ENCODE measurements at places on chromosomes 3 and 15. TPM values are rescaled to one million over a fixed set of nuclear protein-coding genes. Genes with fewer than 3 reads are reported as not detected.

GRCh38 chr3:185924375-185924774 lies 13.4 kb downstream of the TRA2B start:
- peaks cover 38% of the 10 kb centered on the region for H3K4me1 ChIP-seq
- H3K27me3 ChIP-seq: no peaks in the 10 kb centered on the region
- H3K27ac ChIP-seq: no peak overlapping the region
- no peak overlapping the region for H3K4me3 ChIP-seq
- DNase-seq: no peak

DNA sequence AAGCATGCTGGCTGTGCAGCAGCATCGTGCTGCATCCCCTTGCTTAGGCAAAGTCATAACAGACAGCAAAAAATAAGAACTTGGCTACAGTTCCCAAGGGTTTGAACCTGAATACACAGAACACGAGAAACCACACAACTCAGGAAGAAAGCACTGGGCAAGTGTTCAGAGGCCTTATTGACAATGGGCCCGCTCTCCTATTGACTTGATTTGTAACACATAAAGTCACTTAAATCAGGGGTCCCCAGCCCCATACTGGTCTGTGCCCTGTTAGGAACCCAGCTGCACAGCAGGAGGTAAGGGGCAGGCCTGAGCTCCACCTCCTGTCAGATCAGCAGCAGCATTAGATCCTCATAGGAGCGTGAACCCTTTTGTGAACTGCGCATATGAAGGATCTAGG lies 145.1 kb downstream of the LSAMP start:
- no peak overlapping the region for H3K4me3 ChIP-seq
- no peaks in the 10 kb centered on the region for H3K4me1 ChIP-seq

GRCh38 chr15:91975241-91975978 lies 121.9 kb downstream of the SLCO3A1 start:
- H3K4me3 ChIP-seq: no peak overlapping the region
- H3K4me1 ChIP-seq: peaks cover 6% of the 10 kb centered on the region
- no peak overlapping the region for H3K27ac ChIP-seq
- DNase-seq: no peak
- H3K27me3 ChIP-seq: no peaks in the 10 kb centered on the region

DNA sequence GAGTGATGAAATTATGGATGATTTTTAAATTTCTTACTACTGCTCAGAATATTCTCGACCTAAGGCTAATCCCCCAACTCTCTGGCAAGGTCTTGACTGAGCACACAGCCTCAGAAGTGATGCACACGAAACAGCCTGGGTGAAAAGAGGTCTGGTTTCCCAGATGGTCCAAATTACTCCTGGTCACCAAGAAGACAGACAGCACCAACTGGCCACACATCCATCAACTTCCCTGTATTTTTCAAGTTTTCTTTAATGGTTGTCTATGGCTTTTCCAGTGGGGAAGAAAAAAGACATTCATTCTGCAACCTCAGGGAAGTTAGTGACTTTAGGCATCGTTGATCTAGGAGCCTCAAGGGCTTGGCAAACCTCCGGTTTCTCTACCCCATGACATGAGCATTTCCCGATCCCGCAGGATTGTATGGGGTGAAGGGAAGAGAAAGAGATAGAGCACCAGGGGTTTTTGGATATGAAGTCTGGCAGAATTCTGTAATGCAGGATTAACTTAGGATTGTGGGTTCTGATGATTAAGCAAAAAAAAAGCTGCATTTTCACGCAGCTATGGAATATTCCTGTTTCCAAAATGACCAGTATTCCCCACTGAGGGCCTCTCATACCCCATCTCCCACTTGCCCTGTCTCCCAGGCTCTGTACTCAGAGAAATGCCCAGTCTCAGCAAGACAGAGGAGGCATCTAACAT lies 62.2 kb downstream of the UMPS start:
- H3K36me3 ChIP-seq: no peaks in the 10 kb centered on the region
- no peak overlapping the region for H3K4me3 ChIP-seq
- H3K27me3 ChIP-seq: no peaks in the 10 kb centered on the region
- no peaks in the 10 kb centered on the region for H3K4me1 ChIP-seq

NPHP3 gene
- 63.5 TPM for total RNA-seq

- H3K27ac ChIP-seq: no peak overlapping the region
Observed at GRCh38 chr3:37745076-37745475, 116.6 kb upstream of the CTDSPL start.

DNA sequence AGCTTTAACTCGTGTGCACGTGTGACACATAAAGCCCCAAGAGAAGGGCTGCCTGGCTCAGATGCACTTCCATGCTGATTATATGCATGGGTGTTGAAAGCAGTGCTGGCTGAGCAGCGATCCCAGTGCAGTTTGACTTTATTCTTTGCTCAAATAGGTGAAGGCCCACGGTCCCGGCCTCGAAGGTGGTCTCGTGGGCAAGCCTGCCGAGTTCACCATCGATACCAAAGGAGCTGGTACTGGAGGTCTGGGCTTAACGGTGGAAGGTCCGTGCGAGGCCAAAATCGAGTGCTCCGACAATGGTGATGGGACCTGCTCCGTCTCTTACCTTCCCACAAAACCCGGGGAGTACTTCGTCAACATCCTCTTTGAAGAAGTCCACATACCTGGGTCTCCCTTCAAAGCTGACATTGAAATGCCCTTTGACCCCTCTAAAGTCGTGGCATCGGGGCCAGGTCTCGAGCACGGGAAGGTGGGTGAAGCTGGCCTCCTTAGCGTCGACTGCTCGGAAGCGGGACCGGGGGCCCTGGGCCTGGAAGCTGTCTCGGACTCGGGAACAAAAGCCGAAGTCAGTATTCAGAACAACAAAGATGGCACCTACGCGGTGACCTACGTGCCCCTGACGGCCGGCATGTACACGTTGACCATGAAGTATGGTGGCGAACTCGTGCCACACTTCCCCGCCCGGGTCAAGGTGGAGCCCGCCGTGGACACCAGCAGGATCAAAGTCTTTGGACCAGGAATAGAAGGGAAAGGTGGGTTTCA lies 87.7 kb downstream of the DNASE1L3 start:
- no peak for DNase-seq
- H3K27me3 ChIP-seq: no peaks in the 10 kb centered on the region
- no peak overlapping the region for H3K27ac ChIP-seq
- H3K4me3 ChIP-seq: no peak overlapping the region
- peaks cover 14% of the 10 kb centered on the region for H3K36me3 ChIP-seq
- peaks cover 6% of the 10 kb centered on the region for H3K4me1 ChIP-seq

- H3K27me3 ChIP-seq: no peaks in the 10 kb centered on the region
- no peak overlapping the region for H3K4me3 ChIP-seq
- DNase-seq: no peak
- peaks cover 15% of the 10 kb centered on the region for H3K4me1 ChIP-seq
Observed at GRCh38 chr3:126049289-126050049, 34.5 kb downstream of the SLC41A3 start.

- H3K27me3 ChIP-seq: no peaks in the 10 kb centered on the region
- peak overlapping the region; percentile 66 for H3K27ac ChIP-seq
- peaks cover 22% of the 10 kb centered on the region for H3K4me1 ChIP-seq
Observed at GRCh38 chr15:80997692-80998091, 3.0 kb upstream of the TLNRD1 start.

DNA sequence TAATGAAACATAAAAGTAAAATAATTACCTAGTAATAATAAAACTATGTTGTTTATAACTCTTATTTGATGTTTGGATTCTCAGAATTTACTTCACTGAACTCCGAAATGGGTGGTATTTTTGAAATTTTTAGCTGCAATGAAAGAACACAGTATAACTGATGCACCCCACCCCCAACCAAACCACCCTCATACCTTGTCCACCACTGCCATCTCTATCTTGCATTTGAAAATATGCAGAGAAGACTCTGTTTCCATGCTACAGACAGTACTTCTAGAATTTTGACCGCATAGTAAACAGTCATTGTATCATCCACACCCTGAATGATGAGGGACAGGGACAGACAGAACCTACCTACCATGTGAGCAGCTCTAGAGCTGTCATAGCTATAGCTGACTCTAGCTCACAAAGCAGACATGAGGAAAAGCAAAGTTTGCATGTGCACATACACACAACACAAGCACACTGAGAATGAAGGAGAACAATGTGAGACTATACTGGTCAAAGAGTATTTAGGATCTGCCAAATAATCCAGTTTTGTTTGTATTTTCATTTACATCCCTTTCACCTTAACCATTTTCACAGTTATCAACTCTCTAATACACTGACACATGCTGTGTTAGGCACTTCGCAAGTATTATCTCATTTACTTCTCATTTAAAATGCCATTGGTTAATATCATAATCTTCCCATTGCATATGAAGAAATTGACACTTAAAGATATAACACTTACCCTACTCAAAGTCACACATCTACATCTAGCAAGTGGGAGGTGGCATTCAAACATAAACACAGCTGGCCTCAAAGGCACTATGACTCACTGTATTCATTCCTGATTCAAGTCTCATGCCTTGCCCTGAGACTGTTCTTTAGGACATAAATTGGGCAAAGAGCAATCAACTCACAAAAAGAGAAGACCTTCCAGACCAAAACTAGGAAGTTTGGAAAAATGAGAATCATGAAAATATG lies 1014.7 kb upstream of the CFAP20DC start:
- no peak overlapping the region for H3K4me3 ChIP-seq
- H3K36me3 ChIP-seq: peaks cover 8% of the 10 kb centered on the region

- H3K27me3 ChIP-seq: peaks cover 5% of the 10 kb centered on the region
- DNase-seq: no peak
- H3K4me1 ChIP-seq: no peaks in the 10 kb centered on the region
- H3K36me3 ChIP-seq: no peaks in the 10 kb centered on the region
- no peak overlapping the region for H3K4me3 ChIP-seq
Observed at GRCh38 chr3:141811348-141811747, 48.1 kb downstream of the GRK7 start.

DNA sequence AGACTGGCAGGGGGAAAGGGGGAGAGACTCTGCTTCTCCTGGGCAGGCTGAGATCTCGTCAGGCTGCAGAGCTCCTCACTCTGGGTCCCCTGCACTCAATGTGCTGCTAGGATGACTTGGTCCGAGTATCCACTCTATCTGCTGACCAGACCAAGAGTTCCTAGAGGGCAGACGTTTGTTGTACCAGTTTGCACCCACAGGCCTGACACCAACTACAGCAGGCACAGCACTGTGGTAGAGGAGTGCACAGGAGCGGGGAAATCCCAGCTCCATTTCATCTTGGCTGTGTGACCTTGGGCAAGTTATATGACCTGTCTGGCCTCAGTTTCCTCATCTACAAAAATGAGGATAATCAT lies 29.0 kb downstream of the CCDC12 start:
- H3K27me3 ChIP-seq: no peaks in the 10 kb centered on the region
- peak overlapping the region; percentile 95 for H3K27ac ChIP-seq
- H3K4me1 ChIP-seq: peaks cover 94% of the 10 kb centered on the region
- H3K36me3 ChIP-seq: peaks cover 25% of the 10 kb centered on the region

GRCh38 chr15:89768071-89768500 lies 8.0 kb upstream of the MESP2 start:
- H3K27ac ChIP-seq: no peak overlapping the region
- H3K27me3 ChIP-seq: no peaks in the 10 kb centered on the region
- no peak overlapping the region for H3K4me3 ChIP-seq
- no peak for DNase-seq

DNA sequence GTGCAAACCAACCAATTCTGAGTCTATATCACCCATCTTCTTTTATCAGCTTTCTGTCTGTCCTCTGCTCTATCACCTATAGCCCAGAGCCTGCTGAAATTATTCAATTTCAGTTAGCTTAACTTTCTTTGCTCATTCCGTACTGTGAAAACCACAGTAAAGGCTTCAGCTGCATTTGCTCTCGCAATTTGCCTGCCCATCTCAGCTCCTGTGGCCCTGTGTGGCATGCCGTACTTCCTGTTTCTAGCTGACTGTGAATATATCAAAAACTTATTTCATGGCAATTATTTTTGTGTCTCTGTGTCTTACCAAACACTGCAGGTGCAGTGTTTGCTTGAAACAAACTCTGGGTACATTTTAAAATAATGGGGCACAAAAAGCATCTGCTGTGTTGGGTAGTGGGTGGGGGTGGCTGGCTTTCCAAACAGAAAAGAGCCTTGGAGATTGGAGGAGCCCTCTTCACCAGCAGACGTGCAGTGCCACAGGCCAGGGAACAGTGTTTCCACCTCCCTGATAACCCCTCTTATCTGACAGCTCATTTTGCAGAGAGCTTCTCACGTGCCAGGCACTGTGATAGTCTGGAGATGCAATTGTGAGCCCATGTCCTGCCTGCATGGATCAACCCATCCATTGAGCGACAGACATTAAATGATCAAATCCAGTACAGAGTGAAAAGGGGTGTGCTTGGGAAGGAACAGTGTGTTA lies 45.2 kb downstream of the GASK1A start:
- no peaks in the 10 kb centered on the region for H3K27me3 ChIP-seq
- H3K4me3 ChIP-seq: peak overlapping the region; percentile 82
- DNase-seq: peak; percentile 70
- peaks cover 91% of the 10 kb centered on the region for H3K4me1 ChIP-seq

PPP1R14D gene
- not detected for total RNA-seq
